Activated T-cell treated with anti-CD3 and anti-CD28 coated beads for 48 hours (primary cell): ENCODE measurements at places on chromosomes 7 and 10.
A peak's percentile ranks its signal among the peaks of the same experiment; 100 is the strongest.

- DNase-seq = no peak
Measured at GRCh38 chr7:17623546-17624185, 316.6 kb downstream of the SNX13 start.

GRCh38 chr10:3110782-3111620, 43.7 kb downstream of the PFKP start:
- no peak for DNase-seq

- peak; percentile 24 for DNase-seq
Measured at GRCh38 chr10:60964257-60965235, 20.6 kb upstream of the RHOBTB1 start.

GRCh38 chr10:71766717-71767419, 6.5 kb downstream of the VSIR start:
- no peak for DNase-seq

- DNase-seq = no peak
Measured at GRCh38 chr10:131155876-131156230, 155.7 kb downstream of the TCERG1L start.

- DNase-seq = no peak
Measured at GRCh38 chr7:39703144-39703543, 79.8 kb downstream of the RALA start.

- DNase-seq = no peak
Measured at GRCh38 chr10:34710391-34710751, 104.7 kb downstream of the PARD3 start.

- no peak for DNase-seq
Measured at GRCh38 chr10:78255796-78256638, 222.4 kb downstream of the RPS24 start.

DNA sequence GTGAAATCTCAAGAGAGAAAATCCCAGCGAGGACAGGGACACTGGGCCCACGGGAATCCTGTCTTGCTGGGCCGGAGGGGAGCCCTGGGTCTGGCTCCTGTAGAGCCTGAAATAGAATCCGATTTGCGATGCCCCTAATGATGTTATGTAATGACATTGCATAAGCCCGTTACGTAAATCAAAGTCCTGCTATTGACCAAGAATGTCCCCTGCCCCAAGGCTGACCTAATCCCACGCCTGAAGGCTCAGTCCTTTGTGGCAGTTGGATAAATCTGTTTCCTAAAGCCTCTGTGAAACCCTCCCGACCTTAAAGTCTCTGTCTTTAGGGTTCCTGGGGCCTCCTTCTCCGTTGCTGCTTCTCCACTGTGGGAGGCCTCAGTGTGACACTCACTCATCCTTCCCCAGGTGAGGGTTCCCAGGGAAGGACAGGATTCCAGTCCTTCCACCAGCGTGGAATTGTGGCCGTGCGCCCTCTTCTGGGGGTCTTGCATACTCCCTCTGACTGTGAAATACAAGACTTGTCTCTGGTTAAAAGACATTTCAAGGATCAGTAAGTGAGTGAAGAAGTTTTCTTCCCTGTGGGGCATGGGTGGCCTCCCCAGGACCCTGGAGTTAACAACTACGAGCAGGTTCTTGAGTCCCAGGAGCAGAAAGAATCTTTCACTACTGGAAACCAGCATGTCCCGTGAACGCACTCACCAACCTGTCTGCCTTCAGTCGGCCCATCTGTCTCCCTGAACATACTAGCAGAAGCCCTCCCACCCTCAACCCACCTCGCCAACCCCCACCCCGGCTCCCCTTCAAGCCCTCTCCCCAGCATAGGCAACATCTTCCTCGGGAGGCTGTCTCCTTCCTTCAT, 19.8 kb downstream of the ZNF467 start:
- DNase-seq = no peak

GRCh38 chr10:120508393-120508792, 51.4 kb downstream of the PLPP4 start:
- peak; percentile 2 for DNase-seq

DNA sequence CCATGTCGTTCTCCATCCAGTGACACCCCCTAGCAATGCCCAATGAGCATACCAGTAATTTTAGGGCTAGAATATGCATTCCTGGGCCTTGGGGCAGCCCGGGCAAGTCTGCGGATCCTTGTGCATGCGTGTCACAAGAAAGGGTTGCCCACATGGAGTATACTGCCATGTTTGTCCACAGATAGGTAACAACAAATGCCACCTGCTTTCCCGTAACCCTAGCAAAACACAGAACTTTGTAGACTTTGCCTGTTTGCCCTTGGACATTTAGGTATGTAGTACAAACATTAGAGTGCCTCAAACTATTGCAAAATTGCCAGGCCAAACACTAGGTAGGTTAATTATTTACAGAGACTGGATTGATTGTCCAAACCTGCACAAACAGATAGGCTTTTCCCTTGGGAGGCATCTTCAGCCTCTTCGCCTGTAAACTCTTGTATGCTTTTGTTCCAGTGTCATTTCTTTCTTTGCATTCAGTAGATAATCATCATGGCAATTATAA, 117.0 kb downstream of the ADCY1 start:
- no peak for DNase-seq

DNA sequence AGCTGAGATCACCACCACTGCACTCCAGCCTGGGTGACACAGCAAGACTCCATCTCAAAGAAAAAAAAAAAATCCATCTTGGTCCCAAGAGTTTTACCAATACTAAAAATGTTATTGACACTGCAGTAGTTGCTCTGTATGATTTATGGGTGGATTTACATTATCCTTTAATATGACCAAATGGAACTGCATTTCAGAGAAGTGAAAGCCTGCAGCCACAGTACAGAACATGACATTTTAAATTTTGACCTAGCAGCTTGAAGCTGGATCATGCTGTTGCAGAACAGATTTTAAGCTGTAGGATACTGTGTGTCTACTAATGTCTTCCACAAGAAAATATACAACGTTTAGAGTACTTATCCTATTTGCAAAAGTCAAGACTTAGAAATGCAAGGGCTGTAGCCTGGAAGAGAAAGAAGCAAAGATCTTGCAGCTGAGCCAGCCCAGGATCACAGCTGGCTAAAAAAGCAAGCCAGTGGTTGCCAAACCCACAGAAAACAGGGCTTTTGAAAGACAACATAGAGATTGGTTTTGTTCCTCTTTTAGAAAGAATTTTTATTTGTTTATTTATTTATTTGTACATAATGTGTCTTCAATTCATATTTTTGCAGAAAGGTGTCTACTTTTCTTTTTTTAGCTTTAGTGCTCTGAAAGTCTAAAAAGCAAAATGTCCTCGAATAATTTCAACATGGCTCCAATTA, 55.2 kb upstream of the WNT16 start:
- no peak for DNase-seq

DNA sequence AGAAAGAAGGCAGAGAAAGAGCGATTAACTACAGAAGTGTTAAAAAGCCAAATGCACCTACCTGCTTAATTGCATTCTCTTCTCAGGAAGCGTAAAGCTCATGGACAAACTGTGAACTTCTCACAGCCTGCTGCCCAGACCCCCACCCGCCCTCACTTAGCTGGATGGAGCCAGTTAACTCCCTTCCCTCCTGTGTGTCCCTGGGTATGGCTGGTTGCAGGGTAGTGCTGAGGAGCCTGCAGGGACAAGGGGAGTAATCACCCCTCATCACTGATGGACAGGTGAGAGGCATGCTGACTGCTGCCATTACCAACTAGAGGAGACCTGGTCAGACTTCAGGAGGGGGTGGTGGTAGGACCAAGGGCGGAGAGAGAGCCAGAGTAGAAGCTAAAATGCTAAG, 37.5 kb downstream of the ENO4 start:
- DNase-seq = no peak
